ENCODE measurements at places on chromosomes 5 and 9.

GRCh38 chr5:75524071-75524470 lies 12.4 kb downstream of the POLK start:
- no peak overlapping the region for H3K4me3 ChIP-seq
- H3K4me1 ChIP-seq = peaks cover 7% of the 10 kb centered on the region
- H3K36me3 ChIP-seq = peaks cover 4% of the 10 kb centered on the region
- no peak overlapping the region for H3K27ac ChIP-seq
- no peak for DNase-seq

DNA sequence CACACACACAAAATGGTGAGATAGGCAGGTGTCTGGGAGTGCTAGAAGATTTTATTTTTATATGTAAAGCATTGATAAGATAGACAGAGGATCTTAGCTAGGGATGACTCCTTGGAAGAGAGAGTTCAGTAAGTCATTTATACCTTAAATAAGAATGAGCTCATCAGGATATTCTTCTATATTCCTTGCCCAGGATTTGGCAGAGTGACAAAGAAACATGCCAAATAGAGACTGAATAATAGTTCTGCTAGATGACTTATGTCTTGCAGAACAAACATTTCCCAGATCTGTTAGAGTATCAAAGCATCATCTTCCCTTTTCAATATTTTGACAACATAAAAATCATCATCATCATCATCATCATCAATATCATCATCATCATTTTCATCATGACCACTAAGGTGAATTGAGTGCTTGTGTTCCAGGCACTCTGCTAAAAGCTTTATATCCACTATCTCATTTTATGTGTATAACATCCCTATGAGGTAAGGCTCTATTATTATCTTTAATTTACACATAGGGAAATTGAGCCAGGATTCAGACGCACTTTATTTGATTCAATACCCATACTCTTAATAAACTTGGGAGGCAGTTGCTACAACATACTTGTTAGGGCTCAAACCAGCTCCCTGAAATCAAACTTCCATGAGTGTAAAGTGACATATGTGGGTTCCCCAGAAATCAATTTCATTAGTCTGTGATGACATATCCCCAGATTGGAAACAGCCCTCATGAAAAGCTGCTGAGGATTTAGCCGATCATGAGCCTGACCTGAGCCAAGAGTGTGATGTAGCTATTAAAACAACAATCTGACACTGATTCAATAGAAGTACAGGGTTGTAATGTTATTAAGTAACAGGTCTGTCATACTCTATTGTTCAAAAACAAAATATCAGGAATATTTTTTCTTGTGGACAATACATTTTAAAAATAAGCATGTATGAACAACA lies 176.3 kb upstream of the SEMA6A start:
- H3K36me3 ChIP-seq = peaks cover 6% of the 10 kb centered on the region
- H3K4me1 ChIP-seq = no peaks in the 10 kb centered on the region
- no peak overlapping the region for H3K27ac ChIP-seq
- no peaks in the 10 kb centered on the region for H3K27me3 ChIP-seq
- H3K4me3 ChIP-seq = no peak overlapping the region

GRCh38 chr5:149762958-149763630 lies 33.0 kb downstream of the PPARGC1B start:
- no peak overlapping the region for H3K4me3 ChIP-seq
- no peak overlapping the region for H3K27ac ChIP-seq
- no peak for DNase-seq

- peaks cover 43% of the 10 kb centered on the region for H3K27me3 ChIP-seq
- no peak overlapping the region for H3K4me3 ChIP-seq
- H3K27ac ChIP-seq = no peak overlapping the region
Observed at GRCh38 chr9:137499858-137500661, 40.9 kb upstream of the NSMF start.

GRCh38 chr5:139251281-139251687 lies 42.3 kb upstream of the MATR3 start:
- H3K27ac ChIP-seq = peak overlapping the region; percentile 93
- H3K36me3 ChIP-seq = no peaks in the 10 kb centered on the region
- no peak for DNase-seq
- peaks cover 35% of the 10 kb centered on the region for H3K4me1 ChIP-seq
- no peak overlapping the region for H3K4me3 ChIP-seq

DNA sequence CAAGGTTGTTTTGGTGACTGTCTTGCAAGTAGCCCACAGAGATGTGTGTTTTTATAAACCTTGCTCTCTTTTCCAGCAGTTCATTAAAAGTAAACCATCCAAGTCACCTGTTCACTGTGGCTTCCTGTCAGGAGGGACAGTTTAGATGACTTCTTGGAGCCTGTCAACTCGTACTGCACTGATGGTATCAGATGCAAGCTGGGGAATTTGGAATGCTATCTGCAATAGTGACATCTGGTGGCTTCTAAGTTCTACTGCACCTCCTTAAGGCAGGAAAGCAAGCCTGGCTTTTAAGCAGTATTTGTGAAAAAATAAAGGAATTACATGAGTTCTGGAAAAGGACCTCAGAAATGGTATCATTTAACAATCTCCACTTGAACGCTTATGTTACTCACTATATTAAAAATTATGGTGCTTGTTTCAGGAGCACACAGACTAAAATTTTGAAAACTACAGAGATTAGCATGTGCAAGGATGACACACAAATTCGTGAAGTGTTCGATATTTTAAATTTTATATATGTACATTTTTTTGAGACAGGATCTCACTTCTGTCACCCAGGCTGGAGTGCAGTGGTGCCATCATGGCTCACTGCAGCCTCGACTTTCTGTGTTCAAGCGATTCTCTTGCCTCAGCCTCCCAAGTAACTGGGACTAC lies 164.0 kb downstream of the TTC39B start:
- DNase-seq = peak; percentile 9
- no peaks in the 10 kb centered on the region for H3K27me3 ChIP-seq
- no peak overlapping the region for H3K27ac ChIP-seq
- peaks cover 3% of the 10 kb centered on the region for H3K4me1 ChIP-seq

GRCh38 chr5:112958093-112959088 lies 18.2 kb upstream of the DCP2 start:
- peaks cover 5% of the 10 kb centered on the region for H3K36me3 ChIP-seq
- H3K4me3 ChIP-seq = no peak overlapping the region
- H3K27me3 ChIP-seq = peaks cover 1% of the 10 kb centered on the region
- H3K4me1 ChIP-seq = peaks cover 20% of the 10 kb centered on the region

DNA sequence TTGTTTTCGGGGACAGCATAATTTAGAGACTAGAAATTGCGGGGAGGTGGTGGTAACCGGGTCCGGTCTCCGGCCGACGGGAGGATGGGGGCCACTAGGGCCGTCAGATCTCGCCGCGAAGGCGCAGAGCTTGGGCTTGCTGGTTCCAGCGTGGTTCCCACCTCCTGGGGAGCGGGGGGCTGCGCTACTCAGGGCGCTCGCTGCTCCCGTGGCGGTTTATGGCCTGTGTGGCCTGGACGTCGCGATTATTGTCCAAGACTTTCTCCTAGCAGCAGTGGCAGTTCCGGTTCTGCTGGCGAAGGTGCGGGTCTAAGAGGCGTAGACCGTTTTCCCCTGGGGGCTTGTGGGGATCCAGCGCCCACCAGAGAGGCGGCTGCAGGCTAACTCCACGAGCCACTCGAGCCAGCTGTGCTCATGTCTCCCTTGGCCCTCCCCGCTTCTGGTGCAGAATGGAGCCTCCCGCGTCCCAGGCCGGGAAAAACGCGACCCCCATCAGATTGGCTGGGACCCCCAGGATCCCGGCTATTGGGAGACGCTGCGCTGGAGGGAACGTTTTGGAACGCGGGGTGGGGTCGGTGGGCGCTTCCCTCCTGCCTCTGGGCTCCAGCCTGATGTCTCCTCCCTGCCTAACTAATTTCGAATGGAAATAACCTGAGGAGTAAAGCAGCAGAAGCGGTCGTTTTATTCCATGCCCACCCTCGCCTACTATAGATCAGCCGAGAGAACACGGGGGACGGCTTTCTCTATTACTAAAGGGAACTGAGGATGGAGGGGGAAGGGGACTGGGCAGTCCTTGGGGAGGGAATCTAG lies 87.1 kb downstream of the ENTREP1 start:
- peaks cover 6% of the 10 kb centered on the region for H3K36me3 ChIP-seq
- peak overlapping the region; percentile 3 for H3K4me3 ChIP-seq
- DNase-seq = no peak
- H3K4me1 ChIP-seq = no peaks in the 10 kb centered on the region
- no peak overlapping the region for H3K27ac ChIP-seq

DNA sequence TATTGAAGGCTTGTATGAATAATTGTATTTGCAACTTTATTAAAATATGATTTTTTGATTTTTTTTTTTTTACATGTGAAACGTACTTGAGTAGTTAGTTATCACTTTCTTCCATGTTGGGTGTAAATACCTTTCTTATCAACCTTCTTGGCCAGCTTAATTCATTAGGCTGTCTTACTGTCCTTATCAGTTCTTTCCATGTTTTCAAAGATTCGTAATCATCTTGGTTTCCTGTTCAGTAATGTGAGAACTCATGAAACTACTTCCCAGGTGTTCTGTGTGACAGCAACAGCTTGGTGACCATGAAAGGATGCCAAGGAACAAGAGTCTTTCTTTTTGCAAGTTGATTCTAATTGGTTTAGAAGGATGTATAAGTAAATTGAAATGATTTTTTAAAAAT lies 100.0 kb downstream of the ADGRV1 start:
- no peak for DNase-seq
- H3K27me3 ChIP-seq = peaks cover 1% of the 10 kb centered on the region
- peaks cover 2% of the 10 kb centered on the region for H3K4me1 ChIP-seq
- no peak overlapping the region for H3K4me3 ChIP-seq
- H3K36me3 ChIP-seq = no peaks in the 10 kb centered on the region

DNA sequence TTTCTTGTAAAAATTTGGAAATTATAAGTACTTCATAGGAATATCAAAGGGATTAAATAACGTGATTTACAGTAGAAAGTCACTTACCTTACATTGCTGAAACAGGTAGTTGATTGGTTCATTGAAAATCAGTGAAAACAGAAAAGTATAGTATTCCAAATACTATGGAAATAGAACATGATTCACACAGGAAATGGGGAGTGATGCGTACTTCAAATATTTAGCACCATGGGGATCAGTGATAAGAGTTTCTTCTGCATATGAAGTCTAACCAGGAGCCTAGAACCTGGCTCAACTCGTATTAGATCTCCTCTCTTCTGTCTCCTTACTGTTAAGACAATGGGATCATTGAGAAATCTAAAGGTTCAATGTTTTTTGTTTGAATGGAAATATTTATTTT lies 133.3 kb downstream of the FAM174A start:
- no peaks in the 10 kb centered on the region for H3K36me3 ChIP-seq
- DNase-seq = no peak
- H3K4me1 ChIP-seq = peaks cover 5% of the 10 kb centered on the region
- H3K4me3 ChIP-seq = no peak overlapping the region

DNA sequence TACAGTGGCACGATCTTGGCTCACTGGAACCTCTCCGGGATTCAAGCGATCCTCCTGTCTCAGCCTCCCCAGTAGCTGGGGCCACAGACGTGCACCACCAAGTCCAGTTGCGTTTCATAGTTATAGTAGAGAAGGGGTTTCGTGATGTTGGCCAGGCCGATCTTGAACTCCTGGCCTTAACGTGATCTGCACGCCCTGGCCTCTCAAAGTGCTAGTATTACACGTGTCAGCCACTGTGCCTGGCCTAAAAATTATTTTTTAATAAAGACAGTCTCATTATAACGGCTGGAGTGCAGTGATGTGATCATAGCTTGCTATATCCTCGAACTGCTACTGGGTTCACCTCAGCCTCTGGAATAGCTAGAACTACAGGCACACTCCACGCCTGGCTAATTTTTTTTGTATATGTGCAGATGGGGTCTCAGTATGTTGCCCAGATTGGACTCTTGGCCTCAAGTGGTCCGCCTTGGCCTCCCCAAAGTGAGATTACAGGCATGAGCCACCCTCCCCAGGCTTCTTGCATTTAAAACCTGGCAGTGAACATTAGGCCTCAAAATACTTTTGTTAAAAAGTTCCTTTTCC lies 4.4 kb downstream of the NPM1 start:
- H3K36me3 ChIP-seq = peaks cover 28% of the 10 kb centered on the region
- no peak for DNase-seq
- peaks cover 25% of the 10 kb centered on the region for H3K4me1 ChIP-seq
- no peak overlapping the region for H3K27ac ChIP-seq
- peaks cover 7% of the 10 kb centered on the region for H3K27me3 ChIP-seq

DNA sequence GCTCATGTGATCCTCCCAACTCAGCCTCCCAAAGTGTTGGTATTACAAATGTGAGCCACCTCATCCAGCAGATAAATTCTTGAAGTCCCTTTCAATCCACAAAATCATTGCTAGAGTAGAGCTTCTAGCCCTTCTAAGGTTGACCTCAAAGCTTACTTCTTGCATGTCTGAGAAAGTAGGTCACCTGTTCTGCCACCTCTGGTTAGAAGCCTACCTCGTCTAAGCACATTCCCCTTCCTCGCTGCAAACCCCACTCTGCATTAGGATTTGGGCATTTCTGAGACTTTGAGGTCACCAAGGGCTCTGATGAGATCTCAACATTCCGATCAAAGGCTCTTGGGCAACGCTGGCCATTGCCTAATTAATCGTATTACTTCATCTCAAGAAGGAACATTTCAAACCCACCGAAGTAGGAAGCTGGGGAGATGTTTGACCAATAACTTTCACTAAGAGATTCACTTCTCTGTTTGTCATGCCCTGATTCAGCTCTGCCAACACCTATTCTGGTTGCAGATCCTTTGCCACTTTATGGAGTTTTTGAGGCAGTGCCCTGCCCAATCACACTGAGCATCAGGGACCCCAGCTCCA lies 8.6 kb downstream of the ADAM19 start:
- H3K4me3 ChIP-seq = peak overlapping the region; percentile 42
- DNase-seq = no peak
- peaks cover 60% of the 10 kb centered on the region for H3K36me3 ChIP-seq
- peak overlapping the region; percentile 81 for H3K27ac ChIP-seq

- peaks cover 12% of the 10 kb centered on the region for H3K4me1 ChIP-seq
- H3K27me3 ChIP-seq = peaks cover 6% of the 10 kb centered on the region
Observed at GRCh38 chr9:98363644-98364043, 108.2 kb upstream of the TBC1D2 start.

DNA sequence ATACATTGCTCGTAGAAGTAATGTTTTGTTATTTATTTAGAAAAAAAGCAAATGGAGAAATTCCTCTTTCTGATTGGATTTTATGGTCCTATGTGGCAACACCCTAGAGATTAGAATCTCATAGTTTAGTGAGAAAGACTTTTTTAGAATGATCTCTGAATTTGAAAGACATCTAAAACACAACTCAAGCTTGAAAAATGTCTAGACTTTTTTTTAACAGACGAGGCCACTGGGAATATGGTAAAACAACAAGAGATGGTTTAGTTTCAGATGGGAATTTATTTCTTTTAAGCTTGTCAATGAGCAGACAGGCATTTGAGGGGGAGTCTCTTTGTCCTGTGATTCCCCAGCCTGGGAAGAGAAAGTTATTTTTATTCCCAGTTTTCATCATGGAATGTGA lies 122.1 kb downstream of the NTRK2 start:
- no peaks in the 10 kb centered on the region for H3K36me3 ChIP-seq
- no peaks in the 10 kb centered on the region for H3K27me3 ChIP-seq
- no peak overlapping the region for H3K27ac ChIP-seq
- no peak overlapping the region for H3K4me3 ChIP-seq
- no peaks in the 10 kb centered on the region for H3K4me1 ChIP-seq
- no peak for DNase-seq

GRCh38 chr9:92097997-92098482 lies 17.2 kb downstream of the SPTLC1 start:
- peaks cover 30% of the 10 kb centered on the region for H3K4me1 ChIP-seq
- peaks cover 18% of the 10 kb centered on the region for H3K36me3 ChIP-seq
